ENCODE measurements at places on chromosomes 3 and 15. TPM values are rescaled to one million over a fixed set of nuclear protein-coding genes. Genes with fewer than 3 reads are reported as not detected.
A peak's percentile ranks its signal among the peaks of the same experiment; 100 is the strongest.

- H3K4me1 ChIP-seq: no peaks in the 10 kb centered on the region
- H3K4me3 ChIP-seq: no peak overlapping the region
- H3K36me3 ChIP-seq: no peaks in the 10 kb centered on the region
- H3K27me3 ChIP-seq: peaks cover 6% of the 10 kb centered on the region
- H3K27ac ChIP-seq: no peak overlapping the region
These were observed 45.4 kb downstream of the MAGEF1 start for GRCh38 chr3:184666442-184666841.

DNA sequence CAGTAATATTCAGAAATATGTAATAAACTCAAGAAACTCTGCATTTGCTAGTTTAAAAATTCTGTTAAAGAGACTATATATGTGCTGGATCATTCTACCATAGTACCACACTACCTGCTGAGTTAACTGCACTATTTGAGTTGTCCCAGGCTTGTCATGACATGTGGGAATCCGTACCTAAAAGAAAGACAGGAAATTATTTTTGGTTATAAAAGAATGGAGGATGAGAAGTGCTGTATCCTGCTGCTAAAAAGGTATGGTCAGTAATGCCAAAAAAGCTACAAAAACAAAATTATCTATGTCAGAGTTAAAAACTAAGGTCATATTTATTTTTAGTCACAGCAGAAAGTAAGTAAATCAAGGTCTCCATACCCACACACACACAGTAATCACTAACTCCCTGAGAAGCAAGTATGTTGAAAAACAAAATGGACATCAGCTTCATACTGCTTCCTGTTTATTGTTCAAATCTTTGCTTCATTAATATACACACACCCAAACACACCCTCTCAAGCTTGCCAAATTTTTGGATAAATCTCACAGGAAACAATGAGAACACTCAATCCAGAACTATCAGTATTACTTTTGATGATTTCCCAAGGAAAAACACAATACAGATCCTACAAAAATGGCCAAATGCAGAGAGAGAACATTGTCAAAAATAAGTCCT is 33.7 kb downstream of the DENND6A start:
- peaks cover 5% of the 10 kb centered on the region for H3K4me1 ChIP-seq
- no peak overlapping the region for H3K4me3 ChIP-seq
- H3K27me3 ChIP-seq: no peaks in the 10 kb centered on the region
- peaks cover 18% of the 10 kb centered on the region for H3K36me3 ChIP-seq
- DNase-seq: no peak
- H3K27ac ChIP-seq: no peak overlapping the region

DNA sequence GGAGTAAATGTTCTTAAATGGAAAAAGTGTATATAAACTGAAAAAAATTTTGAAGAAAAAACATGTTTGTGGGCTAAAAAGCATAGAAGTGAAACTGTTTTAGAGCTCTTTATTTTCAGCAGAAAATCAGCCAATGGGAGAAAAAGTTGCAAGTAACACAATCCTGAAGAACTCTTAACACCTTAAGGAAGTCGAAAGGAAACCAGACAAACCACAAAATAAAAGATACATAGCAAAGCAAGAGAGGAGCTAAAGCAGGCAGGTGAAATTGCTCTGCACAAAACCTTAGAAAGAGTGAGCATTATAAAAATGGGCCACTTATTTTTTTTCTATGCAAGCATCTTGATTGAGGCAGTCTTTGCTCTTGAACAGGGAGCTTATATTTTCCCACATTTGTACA is 300.5 kb downstream of the RAP2B start:
- no peak overlapping the region for H3K4me3 ChIP-seq
- no peaks in the 10 kb centered on the region for H3K27me3 ChIP-seq
- peaks cover 23% of the 10 kb centered on the region for H3K4me1 ChIP-seq
- no peak overlapping the region for H3K27ac ChIP-seq

- H3K36me3 ChIP-seq: no peaks in the 10 kb centered on the region
- H3K27me3 ChIP-seq: peaks cover 17% of the 10 kb centered on the region
- no peak overlapping the region for H3K4me3 ChIP-seq
These were observed 103.3 kb upstream of the GOLGA6L6 start for GRCh38 chr15:20644896-20645295.

DNA sequence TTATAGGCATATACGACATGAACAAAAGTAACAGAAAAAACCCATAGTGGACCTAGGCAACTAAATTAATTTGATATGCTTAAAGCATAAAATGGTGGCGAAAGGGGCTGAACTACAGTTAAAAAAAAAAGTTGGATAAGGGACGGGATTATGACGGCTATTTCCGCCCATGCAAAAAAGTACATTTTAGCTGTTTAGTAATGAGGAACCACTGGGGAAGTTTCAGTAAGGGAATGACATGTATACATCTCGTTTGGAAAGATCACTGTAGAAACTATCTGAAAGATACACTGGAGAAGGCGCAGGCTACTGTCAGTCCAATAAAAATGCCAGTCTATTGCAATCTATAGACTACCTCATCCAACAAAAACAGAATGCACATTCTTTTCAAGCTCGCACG is 65.6 kb downstream of the ZNF148 start:
- H3K27me3 ChIP-seq: no peaks in the 10 kb centered on the region
- peaks cover 46% of the 10 kb centered on the region for H3K4me1 ChIP-seq
- peak overlapping the region; percentile 7 for H3K4me3 ChIP-seq
- no peak overlapping the region for H3K27ac ChIP-seq
- H3K36me3 ChIP-seq: peaks cover 42% of the 10 kb centered on the region

- H3K36me3 ChIP-seq: no peaks in the 10 kb centered on the region
- no peaks in the 10 kb centered on the region for H3K4me1 ChIP-seq
- DNase-seq: no peak
These were observed 88.5 kb downstream of the MINAR1 start for GRCh38 chr15:79520654-79521053.

DNA sequence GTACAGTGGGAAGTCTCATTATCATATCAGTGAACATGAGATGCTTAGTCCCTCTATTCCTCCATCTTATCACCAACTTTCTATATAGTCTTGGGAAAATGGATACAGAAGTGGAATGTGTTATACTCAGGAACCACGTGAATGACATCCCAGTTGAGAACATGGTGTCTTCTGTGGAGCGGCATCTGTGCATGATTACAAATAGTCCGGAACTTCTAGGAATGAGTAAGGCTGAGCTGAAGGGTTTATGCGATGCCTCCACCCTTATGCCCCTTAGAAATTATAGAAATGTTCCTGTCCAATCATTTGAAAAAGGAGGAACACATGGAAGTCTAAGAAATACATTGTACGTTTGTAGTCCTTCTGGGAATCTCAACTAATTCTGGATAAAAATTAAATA is 64.8 kb upstream of the TMEM108 start:
- H3K4me3 ChIP-seq: no peak overlapping the region
- no peak for DNase-seq
- no peaks in the 10 kb centered on the region for H3K27me3 ChIP-seq
- no peak overlapping the region for H3K27ac ChIP-seq

- no peaks in the 10 kb centered on the region for H3K27me3 ChIP-seq
- DNase-seq: no peak
- no peaks in the 10 kb centered on the region for H3K4me1 ChIP-seq
- no peak overlapping the region for H3K4me3 ChIP-seq
- no peaks in the 10 kb centered on the region for H3K36me3 ChIP-seq
- H3K27ac ChIP-seq: no peak overlapping the region
These were observed 464.3 kb upstream of the AGTR1 start for GRCh38 chr3:148233403-148233802.

DNA sequence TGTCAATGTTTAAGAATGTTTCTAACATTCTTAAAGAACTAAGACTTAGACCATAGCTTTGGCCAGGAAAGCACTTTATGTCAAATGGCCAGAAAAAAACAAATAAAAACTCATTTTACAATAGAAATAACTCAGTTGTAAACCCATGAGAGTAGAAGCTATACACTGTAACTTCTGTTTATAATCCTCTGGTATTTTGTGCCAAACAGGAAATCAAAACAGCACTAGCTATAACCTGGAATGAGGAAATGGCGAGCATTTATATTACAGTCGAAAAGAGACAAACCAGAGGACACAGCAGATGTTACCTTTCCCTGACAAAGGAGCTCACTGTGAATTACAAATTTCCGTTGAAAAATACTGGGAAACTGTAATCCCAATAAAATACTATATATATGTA is 10.3 kb downstream of the GK5 start:
- DNase-seq: no peak
- H3K4me3 ChIP-seq: no peak overlapping the region
- H3K36me3 ChIP-seq: peaks cover 15% of the 10 kb centered on the region
- H3K27me3 ChIP-seq: no peaks in the 10 kb centered on the region
- no peaks in the 10 kb centered on the region for H3K4me1 ChIP-seq

- H3K36me3 ChIP-seq: no peaks in the 10 kb centered on the region
- no peak within 1 kb of the TSS for H3K27ac ChIP-seq
- H3K4me3 ChIP-seq: peak within 1 kb of the TSS; percentile 67
- H3K4me1 ChIP-seq: peaks cover 9% of the 10 kb centered on the region
- DNase-seq: peak; percentile 63
These were observed at the start of gene LRRN1 for GRCh38 chr3:3799173-3800079. TSS of gene LRRN1 (plus strand) at chr3:3799431. CDS start at chr3:3844642, 45,211 bp downstream.

GRCh38 chr3:190996181-190996775 is 133.8 kb upstream of the GMNC start:
- no peak overlapping the region for H3K4me3 ChIP-seq
- DNase-seq: no peak
- H3K27me3 ChIP-seq: no peaks in the 10 kb centered on the region
- no peak overlapping the region for H3K27ac ChIP-seq
- no peaks in the 10 kb centered on the region for H3K4me1 ChIP-seq

DNA sequence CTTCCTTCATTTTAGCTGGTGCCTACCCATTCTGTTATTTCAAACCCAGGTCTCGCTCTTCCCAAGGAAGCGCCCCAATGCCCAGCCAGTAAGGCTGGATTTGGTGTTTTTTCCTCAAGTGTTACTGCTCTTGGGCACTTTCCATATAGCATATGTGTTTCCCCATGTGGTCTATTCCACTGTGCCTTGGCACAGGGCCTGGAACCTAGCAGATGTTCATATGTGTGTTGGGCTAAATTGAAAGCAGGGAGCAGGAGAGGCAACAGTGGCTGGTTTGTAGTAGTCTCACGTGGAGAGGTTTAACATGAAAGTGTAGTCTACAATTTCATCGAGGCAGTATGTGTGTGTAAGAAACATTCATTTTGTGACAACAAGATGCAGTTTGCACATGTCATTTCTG is 48.2 kb upstream of the TEX264 start:
- H3K27ac ChIP-seq: no peak overlapping the region
- H3K36me3 ChIP-seq: no peaks in the 10 kb centered on the region
- H3K4me1 ChIP-seq: peaks cover 9% of the 10 kb centered on the region
- no peaks in the 10 kb centered on the region for H3K27me3 ChIP-seq
- no peak overlapping the region for H3K4me3 ChIP-seq

DNA sequence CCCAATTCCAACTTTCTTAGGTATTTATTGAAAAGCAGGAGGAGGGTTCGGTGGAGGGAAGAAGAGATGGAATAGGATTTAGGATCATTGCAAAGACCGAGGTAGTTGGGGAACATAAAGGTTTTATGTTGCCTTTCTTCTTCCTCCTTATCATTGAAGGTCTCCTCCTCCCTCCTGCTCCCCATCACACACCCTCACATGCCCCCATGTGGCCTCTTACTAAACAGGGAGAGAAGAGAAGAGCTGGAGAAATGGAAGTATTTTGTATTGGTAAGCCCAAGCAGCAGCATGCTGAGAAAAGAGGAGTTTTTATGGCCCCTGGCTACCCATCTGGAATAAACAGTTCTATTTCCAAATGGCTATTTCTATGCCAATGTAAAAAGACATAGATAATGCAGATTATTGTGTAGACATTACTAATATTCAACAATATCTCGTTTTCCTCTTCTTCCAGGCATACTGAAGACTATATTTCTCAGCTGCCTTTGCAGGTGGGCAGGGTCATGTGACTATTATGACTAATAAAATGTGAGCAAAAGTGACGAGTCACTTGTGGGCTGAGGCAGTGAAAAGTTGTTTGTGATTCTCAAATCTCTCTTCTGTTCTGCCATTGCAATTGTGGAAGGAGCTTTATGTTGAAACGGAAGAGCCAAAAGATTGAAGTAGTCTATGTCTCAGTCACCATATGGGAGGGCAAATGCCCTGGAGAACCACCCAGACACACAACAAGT is 5.2 kb upstream of the GPR176 start:
- DNase-seq: peak; percentile 28
- H3K4me3 ChIP-seq: no peak overlapping the region
- H3K27ac ChIP-seq: no peak overlapping the region
- peaks cover 7% of the 10 kb centered on the region for H3K27me3 ChIP-seq

GRCh38 chr3:10804183-10804648 is 11.8 kb upstream of the SLC6A11 start:
- no peak overlapping the region for H3K27ac ChIP-seq
- H3K27me3 ChIP-seq: peaks cover 15% of the 10 kb centered on the region
- no peak overlapping the region for H3K4me3 ChIP-seq
- no peak for DNase-seq
- no peaks in the 10 kb centered on the region for H3K36me3 ChIP-seq

DNA sequence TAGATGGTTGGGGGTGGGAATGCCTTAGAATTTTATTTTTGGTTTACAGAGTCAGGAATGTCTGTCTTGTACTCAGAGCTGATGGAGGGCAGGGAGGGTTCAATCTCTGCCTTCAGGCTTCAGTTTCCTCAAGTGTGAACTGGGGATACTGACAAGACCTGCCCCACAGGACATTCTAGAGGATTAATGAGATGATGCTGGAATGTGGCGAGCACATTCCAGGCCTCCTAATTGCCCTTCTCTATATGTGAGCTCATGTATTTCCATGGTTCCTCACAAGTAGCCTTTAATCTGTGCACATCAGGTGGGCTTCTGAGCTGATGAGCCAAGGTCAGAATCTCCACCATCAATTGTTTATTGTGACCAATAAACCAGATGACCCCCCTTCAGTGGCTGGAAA is 90.4 kb downstream of the CACNA2D3 start:
- no peak overlapping the region for H3K27ac ChIP-seq
- no peak for DNase-seq
- H3K36me3 ChIP-seq: no peaks in the 10 kb centered on the region

GRCh38 chr3:178084938-178085816 is 451.1 kb upstream of the KCNMB2 start:
- H3K27ac ChIP-seq: no peak overlapping the region
- no peaks in the 10 kb centered on the region for H3K27me3 ChIP-seq
- peak; percentile 43 for DNase-seq
- H3K4me1 ChIP-seq: peaks cover 20% of the 10 kb centered on the region
- H3K4me3 ChIP-seq: no peak overlapping the region

- H3K4me3 ChIP-seq: peak overlapping the region; percentile 94
- peaks cover 61% of the 10 kb centered on the region for H3K36me3 ChIP-seq
- peaks cover 54% of the 10 kb centered on the region for H3K4me1 ChIP-seq
These were observed 748 bp downstream of the CCNL1 start for GRCh38 chr3:157159037-157159761.

DNA sequence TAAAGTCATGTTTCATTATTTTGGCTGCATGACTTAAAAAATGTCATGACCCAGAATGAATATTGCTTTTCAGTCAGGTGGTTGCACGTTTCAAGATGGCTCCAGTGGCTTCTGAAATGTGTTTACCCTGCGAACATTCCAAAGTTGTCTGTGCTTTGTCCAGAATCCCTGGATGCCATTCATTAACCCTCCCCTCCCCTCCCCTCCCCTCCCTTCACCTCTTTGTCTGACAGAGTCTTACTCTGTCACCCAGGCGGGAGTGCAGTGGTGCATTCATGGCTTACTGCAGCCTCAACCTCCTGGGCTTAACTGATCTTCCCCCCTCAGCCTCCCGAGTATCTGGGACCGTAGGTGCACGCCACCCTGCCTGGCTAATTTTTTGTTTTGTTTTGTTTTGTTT is 308.0 kb downstream of the PTPRG start:
- DNase-seq: no peak
- H3K27me3 ChIP-seq: no peaks in the 10 kb centered on the region
- no peak overlapping the region for H3K27ac ChIP-seq
- H3K36me3 ChIP-seq: no peaks in the 10 kb centered on the region

- no peaks in the 10 kb centered on the region for H3K36me3 ChIP-seq
These were observed 11.0 kb downstream of the CLSTN2 start for GRCh38 chr3:139945942-139946341.

The TGM5 gene
- not detected for total RNA-seq

The SLC38A3 gene
- total RNA-seq: not detected

The PRSS50 gene
- not detected for total RNA-seq

The EFCAB12 gene
- 0.31 TPM for total RNA-seq

The NRROS gene
- 24.5 TPM for total RNA-seq

The PLCH1 gene
- 0.12 TPM for total RNA-seq

The UROC1 gene
- total RNA-seq: not detected
